Dorsolateral prefrontal cortex (tissue), 122 donors: ENCODE measurements at places on chromosomes 1 and 21.
A peak's percentile ranks its signal among the peaks of the same experiment; 100 is the strongest.

DNA sequence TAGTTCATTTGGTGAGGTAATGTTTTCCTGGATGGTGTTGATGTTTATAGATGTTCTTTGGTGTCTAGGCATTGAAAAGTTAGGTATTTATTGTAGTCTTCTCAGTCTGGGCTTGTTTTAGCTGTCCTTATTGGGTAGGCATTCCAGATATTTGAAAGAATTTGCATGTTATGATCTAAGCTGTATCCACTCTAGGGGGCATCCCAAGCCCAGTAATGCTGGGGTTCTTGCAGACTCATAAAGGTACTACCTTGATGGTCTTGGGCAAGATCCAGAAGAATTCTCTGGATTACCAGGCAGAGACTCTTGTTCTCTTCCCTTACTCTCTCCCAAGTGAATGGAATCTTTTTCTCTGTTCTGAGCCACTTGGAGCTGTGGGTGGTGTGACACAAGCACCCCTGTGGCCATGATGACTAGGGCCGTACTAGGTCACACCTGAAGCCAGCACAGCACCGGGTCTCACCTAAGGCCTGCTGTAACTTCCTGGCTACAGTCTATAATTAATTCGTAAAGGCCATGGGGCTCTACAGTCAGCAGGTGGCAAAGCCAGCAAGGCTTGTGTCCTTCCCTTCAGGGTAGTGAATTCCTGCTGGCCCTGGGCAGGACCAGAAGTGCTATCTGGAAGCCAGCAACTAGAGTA, 74.8 kb upstream of the PDE4B start:
- no peak for DNase-seq

DNA sequence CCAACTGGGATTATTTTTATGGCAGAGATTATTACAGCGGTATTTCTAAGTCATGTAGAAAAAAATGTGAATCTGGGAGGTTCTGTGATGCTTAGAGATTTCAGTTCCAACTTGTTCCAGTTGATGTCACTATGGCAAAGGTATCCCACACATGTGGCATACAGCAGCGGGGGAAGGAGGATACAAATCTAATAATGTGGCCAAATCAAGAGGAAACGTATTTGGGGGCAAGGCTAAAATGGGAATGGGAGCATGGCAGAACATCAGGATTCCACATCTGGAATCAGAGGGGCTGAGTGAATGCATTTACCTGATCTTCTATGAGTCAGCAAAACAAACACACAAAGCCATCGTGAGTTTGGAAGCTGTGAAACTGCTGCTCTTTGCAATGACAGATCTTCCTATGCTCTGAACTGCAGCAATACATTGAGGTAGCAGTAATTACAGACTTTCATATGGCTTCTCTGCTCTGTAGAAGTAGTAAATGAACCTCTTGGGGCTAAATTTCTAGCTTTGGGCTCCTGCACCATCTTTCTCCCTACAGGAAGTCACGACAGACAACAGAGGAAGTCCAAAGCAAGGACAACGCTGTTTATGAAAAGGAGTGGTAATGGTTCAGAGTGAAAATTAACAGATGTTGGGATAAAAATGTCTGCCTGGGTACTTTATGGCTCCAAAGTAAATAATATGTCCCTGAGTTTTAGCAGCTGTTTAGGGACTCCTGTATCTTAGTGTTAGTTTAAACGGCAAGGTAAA, 55.5 kb downstream of the GABPA start:
- DNase-seq, result no peak

DNA sequence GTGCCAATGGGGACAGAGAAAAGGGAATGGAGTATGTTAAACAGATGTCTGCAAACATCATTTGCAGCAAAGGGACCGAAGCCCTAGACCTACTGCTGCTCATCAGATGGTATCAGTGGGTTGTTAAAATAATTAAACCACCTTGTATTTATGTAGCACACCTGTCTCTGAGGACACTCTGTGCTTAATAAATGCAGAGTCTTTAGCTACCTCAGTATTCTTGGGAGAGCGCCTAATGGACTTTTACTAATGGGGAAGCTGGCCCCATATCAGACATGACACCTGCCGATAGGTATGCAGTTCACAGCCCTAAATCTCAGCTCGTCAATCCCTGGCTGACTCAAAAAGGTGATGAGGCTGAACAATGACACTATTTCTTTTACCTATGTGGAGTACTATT, 54.4 kb downstream of the SYT6 start:
- DNase-seq, result no peak

DNA sequence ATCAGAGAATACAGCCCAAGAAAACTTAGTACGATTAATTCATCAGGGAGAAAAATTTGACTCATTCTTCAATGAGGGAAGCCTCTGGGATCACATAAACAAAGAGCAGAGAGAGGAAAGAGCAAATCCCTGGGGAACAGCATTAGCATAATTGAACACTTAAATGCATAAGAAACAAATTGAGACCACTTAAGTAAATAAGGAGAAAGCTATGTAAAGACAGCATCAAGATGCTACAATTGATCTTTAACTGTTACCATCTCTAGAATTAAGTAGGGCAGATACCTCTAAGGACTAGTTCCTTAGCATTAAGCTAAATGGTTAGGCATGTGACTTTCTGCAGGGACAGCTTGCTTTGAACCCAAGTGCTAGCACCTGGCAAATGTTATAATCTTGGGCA, 265.1 kb upstream of the NEGR1 start:
- no peak for DNase-seq

DNA sequence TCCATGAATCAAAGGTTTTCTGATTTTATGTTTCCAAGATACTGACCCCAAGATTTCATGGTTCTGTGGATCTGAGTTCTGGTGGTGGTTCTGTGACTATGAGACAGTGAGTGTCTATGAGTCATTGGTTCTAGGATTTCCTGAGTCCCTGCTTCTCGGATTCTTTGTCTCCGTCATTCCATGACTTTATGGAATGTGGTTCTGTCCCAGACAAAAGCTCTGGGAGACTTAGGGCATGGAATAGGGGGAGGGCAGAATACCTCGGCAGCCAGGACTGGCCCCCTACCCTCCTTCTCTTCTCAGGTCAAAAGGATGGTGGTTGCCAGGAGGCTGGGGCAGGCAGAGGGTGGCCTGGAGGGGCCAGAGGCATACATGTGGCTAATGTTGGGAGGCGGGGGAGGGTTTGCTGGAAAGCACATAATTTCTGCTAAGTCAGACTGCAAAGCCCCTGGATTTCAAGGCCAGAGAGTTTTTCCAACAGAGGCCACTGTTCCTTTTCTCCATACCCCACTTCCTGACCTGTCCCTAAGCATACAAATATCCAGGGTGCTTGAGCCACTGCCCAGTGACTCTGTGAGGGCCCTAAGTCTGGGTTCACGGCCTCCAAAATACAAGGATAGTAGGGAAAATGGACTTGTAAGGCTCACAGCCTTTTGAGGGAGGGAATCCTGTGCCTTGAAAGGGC, 17.2 kb downstream of the CDCP2 start:
- DNase-seq, result no peak

GRCh38 chr1:184258525-184258924, 128.3 kb upstream of the C1orf21 start:
- no peak for DNase-seq

DNA sequence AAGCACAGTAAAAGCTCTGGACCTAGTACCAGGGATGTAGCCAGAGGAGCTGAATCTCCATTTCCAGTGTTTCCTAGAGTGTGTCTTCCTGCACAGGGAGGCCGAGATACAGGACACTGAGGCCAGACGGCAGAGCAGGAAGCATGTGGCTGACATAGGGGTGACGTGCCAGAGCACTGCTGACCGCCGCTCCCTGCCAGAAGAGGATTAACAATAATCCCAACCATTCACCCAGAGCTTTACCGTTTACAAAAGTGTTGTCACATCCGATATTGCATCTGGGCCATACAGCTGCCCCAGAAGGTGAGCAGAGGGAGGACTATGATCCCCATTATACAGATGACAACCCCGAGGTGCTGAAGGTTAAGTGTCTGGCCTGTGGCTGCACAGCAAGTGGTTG, 5.8 kb upstream of the CLDN19 start:
- no peak for DNase-seq

GRCh38 chr1:62240651-62241370, 46.2 kb downstream of the L1TD1 start:
- DNase-seq, result no peak

- no peak for DNase-seq
These were observed at the start of gene DYNLT4 for GRCh38 chr1:44806704-44807363. DYNLT4 (minus strand) TSS chr1:44807351; CDS start chr1:44806668, 683 bp downstream.

DNA sequence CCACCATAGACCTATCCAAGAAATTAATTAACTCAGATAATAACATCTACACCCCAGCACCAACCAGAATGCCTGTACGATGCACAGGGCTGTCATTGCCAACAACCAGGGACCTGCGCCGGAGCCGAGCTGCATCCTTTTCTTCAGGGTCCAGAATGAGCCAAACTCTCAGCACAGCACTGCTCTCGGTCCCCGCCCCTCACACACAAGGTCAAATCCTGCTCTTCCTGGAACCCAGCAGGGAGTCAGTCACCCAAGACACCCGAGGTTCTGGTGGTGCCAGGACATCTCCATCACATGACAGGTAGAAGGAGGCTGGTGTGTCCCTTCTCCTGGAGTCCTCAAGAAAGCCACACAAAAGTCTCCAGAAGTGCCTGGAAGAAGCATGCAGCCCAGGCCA, 31.9 kb downstream of the NPHP4 start:
- no peak for DNase-seq

DNA sequence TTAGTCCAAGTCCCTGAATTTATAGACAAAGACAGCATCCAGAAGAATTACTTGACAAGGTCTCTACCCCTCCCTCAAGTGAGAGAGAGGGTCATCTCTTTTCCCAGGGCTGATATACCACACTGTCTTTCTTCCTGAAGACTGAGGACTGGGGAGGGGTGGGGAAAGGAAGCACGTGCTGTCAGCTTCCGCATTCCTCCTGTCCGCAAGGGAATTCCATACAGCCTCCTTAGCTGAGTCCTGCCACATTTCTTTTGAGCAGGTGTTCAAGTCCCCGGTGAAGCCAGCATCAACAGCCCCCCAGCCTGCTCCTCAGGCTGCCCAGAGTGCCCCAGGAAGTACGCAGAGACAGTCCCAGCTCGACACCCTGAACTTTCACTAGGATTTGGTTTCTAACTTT, 34.2 kb downstream of the PCAT6 start:
- DNase-seq, result no peak

DNA sequence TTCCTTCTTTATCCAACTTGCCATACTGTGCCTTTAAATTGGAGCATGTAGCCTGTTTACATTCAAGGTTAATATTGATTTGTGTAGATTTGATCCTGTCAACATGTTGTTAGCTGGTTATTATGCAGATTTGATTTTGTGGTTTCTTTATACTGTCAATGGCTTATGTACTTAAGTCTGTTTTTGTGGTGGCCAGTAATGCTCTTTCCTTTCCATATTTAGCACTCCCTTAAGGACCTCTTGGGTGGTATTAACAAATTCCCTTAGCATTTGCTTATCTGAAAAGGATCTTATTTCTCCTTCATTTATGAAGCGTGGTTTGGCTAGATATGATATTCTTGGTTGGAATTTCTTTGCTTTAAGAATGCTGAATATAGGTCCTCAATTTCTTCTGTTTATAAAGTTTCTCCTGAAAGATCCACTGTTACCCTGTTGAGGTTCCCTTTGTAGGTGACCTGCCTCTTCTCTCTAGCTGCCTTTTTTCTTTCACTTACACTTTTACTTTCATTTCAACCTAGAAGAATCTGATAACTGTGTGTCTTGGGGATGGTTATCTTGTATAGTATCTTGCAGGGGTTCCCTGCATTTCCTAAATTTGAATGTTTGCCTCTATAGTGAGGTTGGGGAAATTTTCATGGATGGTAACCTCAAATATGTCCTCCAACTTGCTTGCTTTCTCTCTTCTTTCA, 86.9 kb upstream of the NEGR1 start:
- DNase-seq, result no peak

- no peak for DNase-seq
These were observed 2.4 kb downstream of the PDPN start for GRCh38 chr1:13586001-13586400.

- DNase-seq, result no peak
These were observed 19.8 kb downstream of the SLC25A33 start for GRCh38 chr1:9558946-9559545.

- DNase-seq, result no peak
These were observed 480.3 kb downstream of the MRPL39 start for GRCh38 chr21:25127007-25127406.

GRCh38 chr1:44642255-44642654, 32.0 kb downstream of the TMEM53 start:
- peak; percentile 60 for DNase-seq

DNA sequence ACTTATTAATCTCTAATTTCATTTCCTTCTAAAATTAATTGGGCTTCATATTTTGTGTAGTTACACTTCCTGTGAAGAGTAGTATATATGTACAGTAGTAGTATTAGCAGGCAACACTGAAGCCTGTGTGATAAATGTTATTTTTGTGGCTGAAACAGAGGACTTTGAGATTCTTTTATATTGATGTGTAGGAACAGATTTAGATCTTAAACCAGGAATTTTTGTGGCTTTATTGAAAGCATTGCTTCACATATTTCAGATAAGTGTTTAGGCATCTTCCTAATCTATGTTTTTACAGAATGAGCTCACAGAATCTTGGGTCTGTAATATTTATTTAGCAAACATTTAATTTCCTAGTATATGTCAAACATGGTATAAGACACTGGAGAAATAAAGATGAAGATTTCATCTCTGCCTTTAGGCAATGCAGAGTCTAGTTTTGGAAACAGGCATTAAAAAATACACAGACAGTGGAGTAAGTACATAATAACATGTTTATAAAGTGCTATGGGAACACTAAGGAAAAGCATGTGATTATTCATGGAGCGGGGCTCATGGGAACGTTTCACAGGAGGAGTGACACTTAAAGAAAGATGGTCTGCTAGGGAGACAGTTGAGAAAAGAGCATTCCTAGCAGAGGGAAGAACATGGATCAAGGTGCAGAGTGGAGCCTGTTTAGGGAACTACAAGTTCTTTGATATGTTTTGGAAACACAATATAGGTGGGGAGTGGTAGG, 52.7 kb downstream of the MIGA1 start:
- DNase-seq, result no peak

DNA sequence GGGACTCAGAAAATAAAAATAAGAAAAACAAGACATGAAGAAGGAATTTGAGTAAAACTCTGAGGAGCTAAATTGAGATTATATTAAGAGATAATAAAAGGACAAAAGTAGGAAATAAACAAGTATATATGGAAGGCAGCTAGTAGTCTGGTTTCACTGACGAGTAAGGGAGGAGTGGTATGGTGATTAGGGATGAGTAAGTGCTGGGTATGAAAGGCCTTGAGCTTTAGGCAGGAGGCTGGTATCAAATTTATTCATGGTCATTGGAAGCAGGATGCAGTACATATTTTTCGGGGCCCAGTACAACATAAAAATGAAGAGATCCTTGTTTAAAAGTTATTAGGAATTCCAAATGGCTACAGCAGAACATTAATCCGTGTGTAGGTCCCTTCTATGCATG, 789.7 kb upstream of the PRMT6 start:
- no peak for DNase-seq

DNA sequence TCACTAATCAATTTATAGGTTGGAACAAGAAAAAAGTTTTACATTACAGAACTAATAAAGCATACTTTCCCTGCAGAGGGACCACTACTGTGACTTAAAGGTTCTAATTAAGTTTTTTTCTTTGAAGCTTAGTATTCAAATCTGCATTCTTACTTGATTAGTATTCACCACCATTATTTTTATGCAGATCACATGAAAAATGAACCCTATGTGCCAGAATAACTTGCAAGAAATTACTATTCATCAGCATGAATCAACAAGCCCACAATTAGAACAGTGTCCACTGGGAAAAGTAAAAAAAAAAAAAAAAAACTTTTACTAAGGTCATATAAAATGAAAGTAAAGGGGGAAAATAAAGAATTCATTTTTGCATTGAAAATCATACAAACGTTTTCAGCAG, 90.8 kb downstream of the SMYD3 start:
- no peak for DNase-seq
